Adrenal gland (tissue), 19 donors: ENCODE measurements at places on chromosomes 4 and X. TPM values are rescaled to one million over a fixed set of nuclear protein-coding genes. Genes with fewer than 3 reads are reported as not detected.

Gene C4orf51
- not detected for total RNA-seq

Gene ZNF81
- 8.7 TPM for total RNA-seq

Gene C1QTNF7
- total RNA-seq = 1.7 TPM

Gene SSX4B
- total RNA-seq = not detected

Gene FAT1
- total RNA-seq = 5.5 TPM

Gene CDX4
- not detected for total RNA-seq

Gene DUX4
- not detected for total RNA-seq

Gene GYPE
- total RNA-seq = 0.15 TPM

Gene TAF7L
- not detected for total RNA-seq

Gene CCDC149
- 3.6 TPM for total RNA-seq

Gene TACC3
- total RNA-seq = 13.0 TPM

Gene PNMA3
- 0.06 TPM for total RNA-seq

Gene CLIC2
- 18.5 TPM for total RNA-seq

Gene FABP2
- total RNA-seq = not detected

Gene DCAF12L2
- not detected for total RNA-seq

Gene PAK3
- total RNA-seq = 3.7 TPM

Gene FRAS1
- total RNA-seq = 0.61 TPM

Gene TBC1D1
- 34.7 TPM for total RNA-seq

Gene GAGE2A
- total RNA-seq = not detected
